Stimulated activated CD4-positive, alpha-beta T cell treated with anti-CD3 and anti-CD28 coated beads, Interleukin-12 subunit alpha, Interleukin-12 subunit beta, amount 100 ng/mL, for 4 hours (primary cell): ENCODE measurements at places on chromosomes 4 and X.
A peak's percentile ranks its signal among the peaks of the same experiment; 100 is the strongest.

GRCh38 chr4:8552024-8552423 lies 28.2 kb upstream of the GPR78 start:
- no peak for DNase-seq

DNA sequence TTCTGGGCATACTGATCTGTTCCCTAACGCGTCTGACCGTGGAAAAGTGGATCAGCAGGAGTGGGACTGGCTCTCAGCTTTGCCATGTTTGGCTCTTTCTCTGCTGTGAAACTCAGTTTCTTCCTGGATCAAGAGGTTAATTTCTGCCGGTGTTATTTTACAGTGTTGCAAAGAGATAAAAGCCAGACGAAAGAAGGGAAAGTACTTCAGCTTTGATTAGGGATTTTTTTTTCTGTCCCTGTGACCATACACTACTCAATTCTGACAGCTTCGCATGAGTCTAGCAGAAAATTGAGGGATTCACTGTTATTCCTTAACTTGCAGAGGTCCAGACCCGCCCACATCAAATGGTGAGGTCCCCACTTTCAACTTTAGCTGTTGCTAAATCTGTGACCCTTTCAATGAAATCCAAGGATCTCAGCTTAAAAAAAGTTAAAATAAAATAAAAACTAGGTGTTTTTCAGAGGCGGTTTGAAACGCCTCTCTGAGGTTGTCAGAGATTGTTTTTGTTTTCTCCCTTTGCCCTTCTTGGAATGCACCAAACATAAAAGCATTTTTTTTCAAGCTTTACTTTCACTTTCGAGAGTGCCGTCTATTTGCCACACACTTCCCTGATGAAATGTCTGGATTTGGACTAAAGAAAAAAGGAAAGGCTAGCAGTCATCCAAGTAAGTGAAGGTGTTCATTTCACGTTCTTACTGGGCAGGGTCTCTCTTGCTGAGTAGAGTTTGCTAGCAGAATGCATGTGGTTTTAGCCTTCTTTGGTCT lies at the start of gene TLR3:
Gene TLR3, plus strand, starts transcription at position 576 of the 768 bp plus-strand sequence. CDS start 7,464 bp downstream, outside the sequence.
- DNase-seq, result no peak

- no peak for DNase-seq
Observed at GRCh38 chr4:152389359-152389758, 146.5 kb downstream of the FBXW7 start.

GRCh38 chrX:130336531-130336930 lies 3.2 kb upstream of the SLC25A14 start:
- DNase-seq, result no peak

- no peak for DNase-seq
Observed at GRCh38 chrX:625137-625691, 5.4 kb upstream of the SHOX start.

DNA sequence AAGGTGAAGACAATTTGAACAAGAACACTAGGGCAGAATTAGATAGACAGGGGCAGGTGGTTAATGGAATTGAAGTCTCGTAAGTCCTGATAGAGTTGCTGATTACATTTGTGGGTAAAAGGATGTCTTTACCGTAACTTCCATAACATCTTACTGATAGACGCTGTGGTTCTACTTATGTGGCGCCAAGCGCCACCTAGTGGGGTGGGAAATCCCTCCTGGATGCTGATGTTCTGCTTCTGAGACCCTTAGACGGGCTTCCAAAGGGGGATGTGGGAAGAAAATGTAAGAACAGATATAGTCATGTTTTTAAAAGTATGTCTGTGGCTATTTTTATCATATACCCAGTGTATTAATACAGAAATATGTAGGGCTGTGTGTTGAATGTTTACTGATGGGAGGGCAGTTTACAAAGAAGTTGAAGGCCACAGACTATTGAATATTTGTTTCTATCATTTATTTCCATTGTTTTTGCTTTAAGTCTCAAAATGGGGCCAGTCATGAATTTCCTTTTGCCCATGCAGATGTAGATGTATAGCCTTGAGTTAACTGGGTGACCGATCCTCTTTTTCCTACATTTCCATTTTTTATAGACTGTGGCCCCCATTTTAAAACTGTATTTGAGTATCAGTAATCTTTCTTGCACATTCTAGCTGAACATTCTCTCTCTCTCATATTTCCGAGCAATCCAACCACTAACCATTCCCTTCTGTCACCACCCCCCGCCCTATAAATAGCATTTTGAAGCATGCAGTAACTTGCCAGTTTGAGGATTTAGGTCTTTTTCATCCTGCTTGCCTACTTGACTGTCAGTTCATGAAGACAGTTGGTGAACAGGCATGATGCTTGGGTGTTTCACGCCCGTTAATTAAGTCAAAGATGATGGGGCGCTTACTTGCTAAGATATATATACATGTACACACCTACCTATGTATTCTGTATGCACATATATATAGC lies 12.1 kb upstream of the TLR8 start:
- DNase-seq, result peak; percentile 27

DNA sequence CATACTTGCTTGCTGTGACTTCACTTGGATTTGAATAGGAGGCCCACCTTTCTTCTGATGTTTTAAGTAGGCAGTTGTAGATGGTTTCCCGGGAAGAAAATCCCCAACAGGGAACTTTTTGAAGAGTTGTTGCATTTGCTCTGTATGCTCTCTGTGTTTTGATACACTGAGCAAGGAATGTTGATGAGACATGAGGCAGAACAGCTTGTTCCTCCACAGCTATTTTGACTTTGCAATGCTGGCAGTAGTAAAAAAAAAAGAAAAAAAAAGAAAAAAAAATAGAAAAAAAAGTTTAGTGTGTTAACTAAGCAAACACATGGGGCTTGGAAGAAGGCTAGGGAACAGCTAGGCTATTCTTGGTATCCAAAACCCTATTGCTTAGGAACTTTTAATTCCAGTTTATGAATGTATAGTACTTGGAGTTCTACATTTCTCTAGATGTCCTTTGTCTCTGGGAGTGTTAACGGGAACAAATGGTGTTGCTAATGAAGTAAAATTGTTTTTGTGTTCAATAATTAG lies 23.4 kb upstream of the PAQR3 start:
- no peak for DNase-seq

DNA sequence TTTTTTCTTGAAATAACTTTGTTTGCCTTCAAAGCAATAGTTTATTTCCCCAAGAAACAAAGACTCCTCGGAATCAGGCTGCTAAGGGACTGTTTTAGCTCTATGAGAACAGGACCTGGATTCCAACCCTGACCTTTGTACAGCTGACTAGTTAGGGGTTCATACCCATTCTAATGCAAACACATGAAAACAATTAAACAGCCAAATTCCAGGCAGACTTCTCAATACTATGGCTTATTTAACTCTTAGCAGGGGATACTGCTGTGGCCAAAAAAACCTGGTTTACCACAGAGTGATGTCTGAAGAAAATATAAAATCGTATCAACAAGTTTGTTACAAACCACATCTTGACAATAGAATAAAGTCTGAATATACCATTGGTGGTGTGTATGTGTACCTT lies 129.6 kb upstream of the INTU start:
- no peak for DNase-seq

- no peak for DNase-seq
Observed at GRCh38 chr4:105572296-105572695, 19.9 kb downstream of the ARHGEF38 start.

DNA sequence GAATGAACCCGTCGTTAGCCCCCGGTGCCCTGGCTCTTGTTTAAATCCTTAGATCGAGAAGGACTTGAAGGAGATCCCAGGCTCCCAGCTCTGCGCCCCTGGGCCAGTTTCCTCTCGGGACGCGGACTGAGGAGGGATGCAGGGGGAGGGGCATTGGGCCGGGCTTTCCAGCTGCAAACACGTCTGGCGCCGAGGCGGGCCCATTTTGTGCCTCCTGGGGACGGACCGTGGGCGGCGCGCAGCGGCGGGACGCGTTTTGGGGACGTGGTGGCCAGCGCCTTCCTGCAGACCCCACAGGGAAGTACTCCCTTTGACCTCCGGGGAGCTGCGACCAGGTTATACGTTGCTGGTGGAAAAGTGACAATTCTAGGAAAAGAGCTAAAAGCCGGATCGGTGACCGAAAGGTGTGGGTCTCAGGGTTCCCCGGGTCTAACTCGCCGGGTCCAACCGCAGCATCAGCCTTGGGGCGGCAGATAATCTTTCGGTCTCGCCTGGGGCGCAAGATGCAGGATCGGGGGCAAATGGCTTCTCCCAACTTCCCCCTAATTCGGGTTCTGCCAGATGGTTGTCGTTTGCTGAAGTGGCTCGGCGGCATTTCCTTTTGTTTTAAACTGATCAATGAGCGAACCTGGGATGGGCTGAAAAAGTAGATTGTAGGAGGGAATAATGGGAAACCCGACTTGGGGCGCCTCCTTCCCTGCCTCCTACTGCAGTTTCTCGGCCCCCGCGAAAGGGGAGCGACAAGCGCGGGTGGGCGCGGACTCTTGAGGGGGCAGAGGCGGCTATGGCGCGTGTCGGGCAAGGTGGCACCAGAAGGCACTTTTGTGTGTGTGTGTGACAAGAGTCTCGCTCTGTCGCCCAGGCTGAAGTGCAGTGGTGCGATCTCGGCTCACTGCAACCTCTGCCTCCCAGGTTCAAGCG lies 2.9 kb downstream of the PDGFRA start:
- no peak for DNase-seq

GRCh38 chrX:149010853-149011224 lies 494.3 kb downstream of the IDS start:
- DNase-seq, result no peak

- no peak for DNase-seq
Observed at GRCh38 chr4:71553605-71554004, 214.8 kb downstream of the SLC4A4 start.

- no peak for DNase-seq
Observed at GRCh38 chr4:123976285-123976684, 579.7 kb downstream of the SPRY1 start.

DNA sequence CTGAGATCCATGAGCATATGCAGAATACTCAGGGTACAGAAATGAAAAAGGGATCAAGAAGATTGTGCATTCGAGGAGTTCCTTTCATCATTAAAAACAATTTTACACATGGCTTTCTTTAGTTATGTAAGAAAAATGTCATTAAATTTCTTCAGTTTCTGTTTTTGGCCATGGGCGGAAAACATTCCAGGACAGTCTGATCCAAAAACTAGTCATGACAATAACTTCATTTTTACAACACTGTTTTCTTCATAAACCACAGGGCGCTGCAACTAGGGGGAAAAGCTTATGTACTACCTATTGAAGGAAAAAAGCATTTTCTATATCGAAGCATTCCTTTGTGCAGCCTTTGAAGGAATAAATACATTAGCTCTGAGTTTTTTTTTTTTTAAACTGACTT lies 28.2 kb downstream of the IL13RA1 start:
- DNase-seq, result no peak

DNA sequence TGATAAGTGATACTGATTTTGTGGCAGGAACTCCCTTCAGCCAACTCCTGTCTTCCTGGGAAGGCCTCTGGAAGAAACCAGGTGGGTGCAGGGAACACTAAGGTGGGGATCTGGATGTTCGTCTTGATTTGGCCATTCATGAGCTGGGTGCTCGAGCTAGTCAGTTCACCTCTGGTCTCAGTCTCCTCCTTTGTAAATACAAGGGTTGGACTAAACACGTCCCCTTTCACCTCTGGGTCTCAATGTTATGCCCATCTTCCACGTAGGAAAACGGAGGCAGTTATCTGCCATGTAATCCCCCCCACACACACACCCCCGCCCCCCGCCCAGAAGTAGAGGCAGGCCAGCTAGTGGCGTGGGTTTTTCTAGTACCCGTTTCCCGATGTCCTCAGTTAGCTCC lies 4.1 kb upstream of the RS1 start:
- no peak for DNase-seq
